M059J (cell line): ENCODE measurements at places on chromosomes 4 and X. TPM values are rescaled to one million over a fixed set of nuclear protein-coding genes. Genes with fewer than 3 reads are reported as not detected.

The MYL5 gene
- total RNA-seq = 0.99 and 7.5 TPM in 2 replicates

The ADGRG4 gene
- total RNA-seq = 0.02 TPM in 1 of 2 replicates, not detected in the other

The ARMCX1 gene
- 34.4 and 38.9 TPM in 2 replicates for total RNA-seq

The AFF2 gene
- 0.07 TPM in 1 of 2 replicates, not detected in the other for total RNA-seq

The MTCP1 gene
- total RNA-seq = 3.8 and 11.6 TPM in 2 replicates

The GPRIN3 gene
- 0.05 and 0.25 TPM in 2 replicates for total RNA-seq

The TMSB15A gene
- 13.7 and 21.5 TPM in 2 replicates for total RNA-seq

The CD40LG gene
- total RNA-seq = not detected in 2 replicates

The MAGEB2 gene
- total RNA-seq = 0.12 and 0.22 TPM in 2 replicates

The CT45A1 gene
- not detected in 2 replicates for total RNA-seq

The RGN gene
- total RNA-seq = 1.7 and 1.9 TPM in 2 replicates

The LARP1B gene
- 11.1 and 14.3 TPM in 2 replicates for total RNA-seq

The PCDH19 gene
- 0.12 and 0.81 TPM in 2 replicates for total RNA-seq

The SLC25A43 gene
- 34.3 and 46.8 TPM in 2 replicates for total RNA-seq

The SH3D19 gene
- total RNA-seq = 10.0 and 13.7 TPM in 2 replicates

The PDE6B gene
- total RNA-seq = 0.05 TPM in 1 of 2 replicates, not detected in the other
